ENCODE measurements at places on chromosomes 2 and 18.

- no peak for DNase-seq
Measured at GRCh38 chr2:222998459-222998858, 53.5 kb upstream of the KCNE4 start.

GRCh38 chr2:133194362-133194655 lies 374.0 kb downstream of the NCKAP5 start:
- no peak for DNase-seq

DNA sequence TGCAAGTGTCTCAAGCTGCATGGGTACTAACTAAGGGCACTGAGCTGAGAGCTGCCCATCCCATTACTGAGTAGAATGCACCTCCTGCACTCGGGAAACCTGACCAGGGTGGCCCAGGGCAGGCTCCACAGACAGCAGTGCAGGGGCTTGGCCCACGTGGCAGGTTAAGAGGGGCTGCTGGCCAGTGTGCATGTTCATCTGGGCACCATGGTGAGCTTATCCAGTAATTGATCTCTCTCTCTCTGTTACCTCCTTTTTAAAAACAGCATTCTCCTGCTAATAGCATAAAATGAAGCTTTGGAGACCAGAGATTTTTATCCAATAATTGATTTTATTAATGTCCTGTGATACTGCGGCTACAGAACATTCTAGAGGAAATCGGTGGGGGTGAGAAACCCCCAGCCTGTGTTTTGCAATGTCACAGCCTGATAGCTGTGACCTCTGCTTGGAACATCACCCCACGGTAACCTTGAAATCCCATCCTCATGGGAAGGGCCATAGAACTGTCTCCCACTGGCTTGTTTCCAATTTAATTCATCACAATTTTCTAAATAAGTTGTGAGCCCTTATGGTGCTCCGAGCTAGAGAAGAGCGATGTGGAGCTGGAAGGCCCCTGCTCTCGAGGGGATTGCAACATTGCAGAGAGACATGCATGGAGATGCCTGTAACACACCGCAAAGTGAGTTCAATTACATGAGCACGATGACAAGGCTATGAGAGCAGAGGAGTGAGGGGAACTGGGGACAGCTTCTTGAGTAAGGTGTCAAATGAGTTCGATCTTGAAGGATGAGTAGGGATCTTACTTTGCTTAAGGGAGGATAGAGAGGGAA lies 143.8 kb downstream of the GALNT14 start:
- no peak for DNase-seq

- DNase-seq: no peak
Measured at GRCh38 chr2:191206613-191207471, 38.4 kb upstream of the MYO1B start.

GRCh38 chr2:31207790-31208189 lies 9.5 kb downstream of the CAPN14 start:
- DNase-seq: no peak

- no peak for DNase-seq
Measured at GRCh38 chr2:186648130-186648529, 45.7 kb upstream of the FAM171B start.

- DNase-seq: no peak
Measured at GRCh38 chr2:67670747-67671183, 273.6 kb downstream of the ETAA1 start.

GRCh38 chr2:142153601-142154000 lies 22.8 kb upstream of the LRP1B start:
- DNase-seq: no peak

DNA sequence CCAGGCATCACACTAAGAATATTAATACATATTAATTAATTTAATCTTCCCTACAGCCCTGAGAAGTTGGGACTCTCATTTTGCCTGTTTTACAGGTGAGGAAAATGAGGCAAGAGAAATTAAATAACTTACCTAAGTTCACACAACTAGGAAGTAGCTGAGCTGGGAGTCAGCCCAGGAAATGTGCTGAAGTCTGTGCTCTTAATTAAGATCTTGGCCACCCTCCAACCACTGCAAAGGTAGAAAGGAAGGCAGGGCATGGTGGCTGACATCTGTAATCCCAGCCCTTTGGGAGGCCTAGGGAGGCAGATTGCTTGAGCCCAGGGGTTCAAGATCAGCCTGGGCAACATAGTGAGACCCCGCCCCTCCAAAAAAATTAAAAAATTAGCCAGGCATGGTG lies 12.9 kb upstream of the MGAT4A start:
- DNase-seq: no peak

GRCh38 chr2:61898810-61899209 lies 6.7 kb upstream of the COMMD1 start:
- DNase-seq: peak; percentile 18

GRCh38 chr2:238521870-238522269 lies 95.1 kb downstream of the ASB1 start:
- DNase-seq: no peak

- no peak for DNase-seq
Measured at GRCh38 chr2:9675415-9676351, 44.9 kb upstream of the YWHAQ start.

GRCh38 chr2:236344446-236344845 lies 80.2 kb upstream of the ASB18 start:
- no peak for DNase-seq

- DNase-seq: no peak
Measured at GRCh38 chr2:73837847-73838585, 9.3 kb downstream of the STAMBP start.

- no peak for DNase-seq
Measured at GRCh38 chr18:24108641-24109040, 30.2 kb upstream of the CABYR start.

DNA sequence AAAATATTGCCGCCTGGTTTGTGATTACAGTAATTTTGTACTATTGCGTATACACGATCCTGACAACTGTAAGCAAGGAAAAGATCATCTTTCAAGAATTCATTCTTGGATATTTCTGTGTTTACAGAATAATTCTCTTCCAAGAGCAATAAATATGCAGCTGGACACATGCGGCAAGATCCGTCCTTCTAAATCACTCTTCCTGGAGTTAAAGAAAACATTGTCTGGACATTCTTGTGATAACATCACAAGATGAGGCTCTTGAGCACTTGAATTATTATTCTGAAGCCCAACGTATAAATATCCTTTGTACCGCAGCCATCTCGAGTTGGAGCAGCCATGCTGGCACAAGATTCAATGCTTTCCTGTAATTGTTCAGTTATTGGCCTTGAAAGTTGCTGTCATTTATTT lies 9.9 kb downstream of the FHL2 start:
- DNase-seq: no peak

DNA sequence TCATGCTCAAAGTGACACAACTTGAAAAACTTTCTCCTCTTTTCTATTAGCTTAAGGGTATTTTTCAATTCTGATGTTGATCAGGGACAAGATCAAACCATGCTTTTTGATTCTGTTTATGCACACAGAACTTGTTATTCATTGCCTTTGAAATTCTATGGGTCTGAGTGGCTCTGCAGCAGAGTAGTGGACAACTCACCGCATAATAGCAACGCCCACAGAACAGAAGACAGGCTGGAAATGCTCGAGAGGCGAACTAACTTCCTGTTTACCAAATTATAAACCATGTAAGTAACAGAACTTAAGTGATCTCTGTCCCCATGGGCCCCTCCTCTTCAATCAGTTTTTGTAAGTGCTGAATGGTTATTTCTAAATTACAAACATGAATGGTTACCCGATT lies 131.2 kb downstream of the CBLN2 start:
- DNase-seq: no peak

DNA sequence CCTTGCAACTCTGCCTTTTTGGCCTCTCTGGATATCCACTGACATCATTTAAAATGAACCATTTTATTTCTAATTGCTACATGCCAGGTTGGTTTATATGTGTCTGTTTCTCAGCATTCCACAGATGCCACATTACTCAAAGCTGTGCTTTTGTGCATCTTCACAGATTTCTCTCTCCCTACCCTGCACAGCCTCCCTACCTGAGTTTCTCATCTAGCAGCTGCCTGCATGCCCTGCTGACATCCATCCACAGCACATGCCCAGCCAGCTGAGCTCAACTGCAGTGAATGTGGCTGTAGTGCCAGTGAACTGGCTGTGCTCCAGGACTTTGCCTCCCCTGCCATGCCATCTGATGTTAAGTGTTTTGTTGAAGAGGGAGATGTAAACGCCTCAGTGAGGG lies 44.5 kb downstream of the PKP4 start:
- DNase-seq: peak; percentile 94

GRCh38 chr2:69577467-69578197 lies 65.9 kb downstream of the AAK1 start:
- DNase-seq: no peak

DNA sequence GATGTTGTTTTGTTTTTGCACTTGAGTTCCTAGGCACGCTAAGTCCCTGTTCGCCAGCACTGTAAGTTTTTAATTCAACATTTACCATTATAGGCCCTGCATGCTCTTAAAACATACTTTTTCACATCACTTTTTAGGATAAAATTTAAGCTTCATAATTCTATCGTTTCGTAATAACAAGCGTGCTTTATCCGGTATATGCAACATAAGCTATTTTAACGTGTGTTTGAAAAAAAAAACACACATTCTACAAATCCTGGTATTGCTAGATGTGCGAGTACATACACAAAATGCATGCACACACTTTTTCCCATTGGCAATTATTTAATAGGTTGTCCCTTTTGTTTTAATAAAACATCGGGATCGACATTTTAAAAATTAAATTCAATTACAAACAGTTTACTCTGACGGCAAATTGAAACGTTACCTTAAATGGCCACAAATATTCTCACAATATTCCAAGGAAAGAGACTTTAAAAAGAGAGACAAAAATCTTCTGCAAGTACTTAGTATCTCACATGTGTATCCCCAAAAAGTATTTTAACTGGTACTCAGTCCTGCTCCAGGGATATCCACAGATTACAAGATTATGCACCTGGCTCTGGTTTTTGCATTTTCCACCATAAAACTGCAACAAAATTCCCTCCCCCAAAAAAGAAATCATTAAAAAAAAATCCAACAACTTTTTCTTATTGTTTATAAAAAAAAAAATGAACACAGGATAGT lies 1.0 kb upstream of the TCF4 start:
- no peak for DNase-seq

DNA sequence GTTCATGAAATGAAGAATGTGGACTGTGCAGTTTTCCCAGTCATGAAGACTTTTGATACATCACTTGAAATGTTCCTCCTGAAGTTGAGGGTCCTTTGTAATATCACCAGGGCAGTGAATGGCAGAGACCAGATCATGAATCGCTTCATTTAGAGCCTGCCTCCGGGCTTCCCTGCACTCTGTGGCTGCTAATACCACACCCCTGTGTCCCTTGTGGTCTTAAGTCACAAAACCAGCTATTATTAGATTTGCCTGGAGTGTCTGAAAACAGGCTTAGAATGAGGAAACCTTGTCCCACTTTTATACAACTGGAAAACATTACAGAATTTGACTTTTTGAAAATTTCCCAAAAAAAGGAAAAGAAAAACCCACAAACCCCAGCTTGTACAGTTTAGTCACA lies 147.9 kb downstream of the MGAT5 start:
- no peak for DNase-seq

All from posterior cingulate gyrus (tissue), 11 donors.